ENCODE measurements at places on chromosomes 12 and 14.

DNA sequence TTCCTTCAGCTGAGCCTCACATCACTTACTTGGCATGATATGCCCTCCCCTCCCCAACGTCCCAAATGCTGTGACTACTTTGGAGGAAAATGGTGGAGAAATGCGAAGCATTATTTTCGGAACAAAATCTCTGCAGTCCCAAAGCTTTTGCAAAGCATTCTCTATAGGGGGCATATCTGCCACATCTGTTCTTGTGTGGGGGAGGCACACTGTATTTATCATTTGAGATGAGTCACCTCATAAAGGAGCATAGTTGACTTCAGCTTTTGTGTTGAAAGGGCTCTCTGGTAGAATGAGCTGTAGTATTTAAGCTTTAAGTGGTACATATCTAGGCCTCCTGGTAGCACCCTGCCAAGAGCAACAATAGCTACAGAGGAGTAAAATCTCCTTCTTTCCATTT is 447.5 kb downstream of the ADAMTS20 start:
- no peak for DNase-seq

- no peak for DNase-seq
Measured at GRCh38 chr12:27095346-27095745, 13.0 kb upstream of the C12orf71 start.

DNA sequence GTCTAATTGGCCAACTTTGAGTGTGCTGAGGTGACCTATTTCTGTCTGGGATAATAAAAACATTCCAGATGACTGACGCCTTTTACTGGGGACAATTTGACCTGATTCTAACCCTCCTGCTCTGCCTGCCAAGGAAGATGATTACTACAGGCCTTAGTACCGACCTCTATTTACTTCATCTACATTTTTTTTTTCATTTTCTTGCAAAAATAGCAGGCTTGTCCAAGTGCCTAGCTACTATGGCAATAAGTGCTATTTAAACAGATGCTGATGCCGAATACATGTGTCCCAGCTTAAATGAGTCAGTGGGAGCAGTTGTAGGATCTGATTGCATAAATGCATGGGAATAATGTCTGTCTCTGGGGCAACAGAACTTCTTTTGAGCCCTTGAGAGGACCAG is 254.3 kb downstream of the RGS6 start:
- DNase-seq = no peak

DNA sequence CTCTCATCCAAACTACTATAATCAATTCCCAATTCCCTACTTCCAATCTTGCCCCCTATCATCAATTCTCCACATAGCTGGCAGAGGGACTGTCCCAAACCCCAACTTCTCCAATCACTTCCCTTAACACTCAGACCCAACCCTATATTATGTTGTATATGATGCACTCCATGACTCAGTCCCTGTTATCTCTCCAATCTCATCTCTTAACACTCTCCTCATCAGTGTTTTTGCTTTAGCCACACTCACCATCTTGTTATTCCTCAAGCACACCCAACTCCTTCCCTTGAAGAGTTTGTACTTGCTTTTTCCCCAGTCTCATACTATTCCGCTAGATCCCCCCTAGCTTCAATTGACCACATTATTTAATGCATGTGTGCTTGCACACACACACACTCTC is 4.9 kb downstream of the RHOJ start:
- no peak for DNase-seq

GRCh38 chr14:61561657-61562276 is 133.5 kb upstream of the HIF1A start:
- no peak for DNase-seq

- peak; percentile 86 for DNase-seq
Measured at GRCh38 chr12:42238240-42239140, at the start of gene YAF2. Gene YAF2, minus strand, starts transcription at chr12:42238248. Its CDS starts 68 bp downstream, at chr12:42238180.

- DNase-seq = peak; percentile 52
Measured at GRCh38 chr14:21940887-21941856, 267.6 kb upstream of the OR4E1 start.

- DNase-seq = no peak
Measured at GRCh38 chr12:92039046-92039445, 106.6 kb downstream of the BTG1 start.

DNA sequence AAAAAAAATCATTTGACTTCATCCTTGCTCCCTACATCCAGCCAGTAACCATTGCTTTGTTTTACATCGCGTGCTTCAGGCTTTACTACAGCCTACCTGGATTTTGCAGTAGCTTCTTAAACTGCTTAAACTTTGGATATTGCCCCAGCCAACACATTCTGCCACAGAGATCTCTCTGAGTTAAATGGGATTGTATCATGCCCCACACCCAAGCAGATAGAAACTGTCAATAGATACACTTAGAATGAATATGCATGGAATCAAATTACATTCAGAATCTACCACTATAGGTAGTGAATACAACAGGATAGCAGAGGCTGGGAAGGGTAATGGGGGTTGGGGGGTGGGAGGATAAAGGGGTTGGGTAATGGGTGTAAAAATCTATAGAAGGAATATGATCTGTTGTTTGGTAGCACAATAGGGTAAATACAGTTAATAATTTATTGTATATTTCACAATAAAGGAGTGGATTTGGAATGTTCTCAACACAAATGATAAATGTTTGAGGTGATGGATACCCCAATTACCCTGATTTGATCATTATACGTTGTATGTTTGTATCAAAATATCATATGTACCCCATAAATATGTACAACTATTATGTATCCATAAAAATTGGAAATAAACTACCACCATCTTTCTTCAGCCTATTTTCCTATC is 2.7 kb upstream of the MYRFL start:
- DNase-seq = no peak
